Suprapubic skin (tissue), 4 donors: ENCODE measurements at places on chromosomes 3 and 15.

DNA sequence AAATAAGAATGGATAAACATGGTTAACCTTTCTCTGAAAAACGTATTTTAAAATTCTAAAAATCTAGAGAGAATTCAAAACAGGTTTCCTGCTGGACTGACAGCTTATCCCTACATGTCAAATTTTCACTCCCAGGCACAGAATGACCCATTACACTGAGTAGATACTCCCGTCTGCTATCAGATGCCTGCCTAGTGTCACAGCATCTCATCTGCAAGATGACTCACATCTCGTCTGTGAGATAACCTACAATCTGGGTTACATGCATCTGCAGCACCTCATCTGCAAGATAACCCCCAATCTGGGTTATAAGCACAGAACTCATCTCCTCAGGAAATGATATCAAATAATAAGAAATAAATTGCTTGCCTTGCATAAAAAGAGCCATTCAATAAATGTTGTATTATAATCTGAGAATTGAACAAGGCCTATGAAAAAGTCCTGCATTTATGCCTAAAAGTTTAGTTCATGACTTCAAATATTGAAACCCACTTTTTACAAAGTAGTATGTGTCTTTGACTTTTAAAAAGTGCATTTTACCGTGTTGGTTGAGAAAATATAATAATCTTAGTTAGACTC lies 188.3 kb upstream of the THBS1 start:
- DNase-seq, result no peak

- DNase-seq, result no peak
These were observed 41.3 kb upstream of the TNFSF10 start for GRCh38 chr3:172564499-172564898.

- DNase-seq, result no peak
These were observed 44.5 kb downstream of the LRRFIP2 start for GRCh38 chr3:37129871-37130270.

GRCh38 chr3:149647812-149648211 lies 10.0 kb downstream of the WWTR1 start:
- DNase-seq, result no peak

GRCh38 chr3:113242096-113242581 lies 30.8 kb downstream of the BOC start:
- DNase-seq, result no peak

DNA sequence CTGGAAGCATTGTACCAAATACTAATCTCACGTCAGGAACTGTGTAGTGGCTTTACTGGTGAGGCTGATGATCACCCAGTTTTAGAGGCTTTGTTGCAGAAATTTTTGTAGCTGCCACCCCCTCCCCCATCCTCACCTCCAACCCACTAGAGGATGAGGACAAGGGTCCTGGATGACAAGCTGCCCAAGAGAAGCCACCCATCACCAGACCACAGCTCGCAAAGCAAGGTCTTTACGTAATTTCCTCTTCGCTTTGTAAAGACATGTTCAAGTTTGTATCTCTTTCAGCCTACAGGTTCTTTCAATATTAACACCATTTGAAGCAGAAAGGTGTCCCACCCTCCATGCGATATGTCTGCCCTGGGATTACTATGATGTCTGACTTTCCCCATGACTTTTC lies 74.2 kb downstream of the LDHAL6B start:
- DNase-seq, result no peak

- DNase-seq, result no peak
These were observed 18.7 kb upstream of the TRMT10C start for GRCh38 chr3:101542957-101543356.

- no peak for DNase-seq
These were observed 483.2 kb downstream of the RBMS3 start for GRCh38 chr3:29764041-29764440.

DNA sequence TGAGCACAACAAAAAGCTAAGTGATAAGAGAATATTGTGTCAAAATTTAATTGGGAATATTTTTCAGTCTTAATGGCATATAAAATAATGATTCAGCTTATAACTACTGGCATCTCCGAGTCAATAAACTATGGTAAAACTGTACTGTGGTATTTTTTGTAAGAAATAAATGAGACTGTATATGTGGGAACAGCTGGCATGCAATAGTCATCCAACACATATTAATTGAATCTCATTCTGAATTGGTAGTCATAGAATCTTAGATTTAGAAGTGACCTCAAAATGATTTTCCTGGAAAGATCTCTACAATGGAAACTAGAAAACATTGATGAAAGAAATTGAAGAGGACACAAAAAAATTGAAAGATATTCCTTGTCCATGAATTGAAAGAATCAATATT lies 133.4 kb upstream of the SLC7A14 start:
- DNase-seq, result no peak
